GM12865 (cell line): ENCODE measurements at places on chromosomes 3 and 15.

GRCh38 chr15:31219221-31219620 is 107.4 kb upstream of the KLF13 start:
- no peak for DNase-seq

DNA sequence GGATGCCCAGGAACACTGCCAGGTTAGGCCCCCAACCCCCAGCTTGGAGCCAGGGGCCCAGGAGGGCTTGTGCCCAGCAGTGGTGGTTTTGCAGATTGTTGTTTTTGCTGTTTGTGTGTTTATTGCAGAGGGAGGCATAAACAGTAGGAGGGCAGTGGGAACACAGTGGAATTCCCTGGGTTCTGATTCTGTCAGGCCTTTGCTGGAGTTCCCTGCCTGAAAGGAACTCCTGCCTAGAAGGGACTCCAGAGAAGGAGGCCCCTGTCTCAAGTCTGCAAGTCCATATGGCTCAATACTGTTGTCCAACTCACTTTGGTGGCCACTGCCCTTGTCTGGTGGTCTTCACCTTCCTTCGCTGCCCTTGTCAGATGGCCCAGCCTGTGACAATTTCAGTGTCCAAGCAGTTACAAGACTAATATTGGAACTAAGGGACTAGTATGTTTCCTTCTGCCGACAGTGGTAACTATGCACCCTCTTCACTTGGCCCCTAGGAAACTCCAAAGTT is 47.4 kb upstream of the RAB6B start:
- no peak for DNase-seq

DNA sequence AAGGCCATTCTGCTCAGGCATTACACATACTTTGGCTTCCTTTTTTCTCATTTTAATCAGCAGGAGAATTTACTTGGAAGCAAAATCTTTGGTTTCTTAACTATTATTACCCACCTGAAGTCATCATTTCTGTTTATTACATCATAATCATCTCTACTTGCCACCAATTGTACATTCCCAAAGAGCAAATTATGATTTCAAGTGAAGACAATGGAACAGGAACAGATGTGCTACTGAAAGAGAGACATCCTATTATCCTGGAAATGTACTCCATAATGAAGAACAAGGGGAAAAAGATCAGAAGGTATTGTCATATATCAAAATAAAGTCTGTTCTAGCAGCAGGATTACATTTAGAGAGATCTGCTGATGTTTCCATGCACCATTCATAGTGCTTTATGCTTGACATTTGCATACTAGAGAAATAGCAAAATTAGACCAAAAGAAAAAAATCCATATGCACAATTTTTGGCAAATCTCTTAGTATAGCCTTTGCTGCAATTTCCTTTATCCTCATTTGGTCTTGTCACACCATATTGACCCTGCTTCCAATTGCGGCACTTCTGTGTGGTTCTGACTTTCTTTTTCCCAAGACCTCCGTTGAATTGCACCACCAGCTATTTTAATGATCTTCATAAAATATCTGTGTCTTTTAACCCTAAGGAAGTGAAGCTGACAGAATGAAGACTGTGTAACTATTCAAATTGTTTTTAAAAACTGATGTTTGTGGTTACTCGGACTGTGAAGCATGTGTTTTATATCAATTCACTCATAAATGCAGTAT is 683.8 kb downstream of the ZNF385D start:
- no peak for DNase-seq

DNA sequence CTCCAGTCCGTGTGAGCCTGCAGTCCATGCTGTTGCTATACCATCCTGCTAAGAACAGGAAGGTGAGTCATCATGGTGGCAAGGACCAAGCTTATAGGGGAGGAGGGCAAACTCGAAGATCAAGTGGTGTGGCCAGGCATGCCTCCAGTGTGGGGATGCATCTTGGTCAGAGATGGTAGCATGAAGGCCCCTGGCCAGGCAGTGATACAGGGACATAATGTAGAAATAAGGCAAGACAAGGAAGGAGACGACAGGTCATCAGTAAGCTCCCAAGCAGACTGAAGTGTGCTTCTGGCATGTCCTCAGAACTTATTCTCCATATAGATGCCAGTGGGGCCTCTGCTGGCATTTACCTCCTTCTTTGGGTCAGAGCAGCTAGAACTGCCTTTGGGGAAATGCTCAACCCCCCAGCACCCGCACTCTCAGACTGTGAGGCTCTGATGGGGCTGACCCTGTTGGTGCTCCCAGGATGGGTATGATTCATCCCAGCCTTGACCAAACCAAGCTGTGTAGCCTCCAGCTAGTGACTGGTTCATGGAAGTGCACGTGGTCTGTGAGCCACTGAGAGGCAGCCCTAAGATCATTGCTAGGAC is 52.5 kb upstream of the ATP2B2 start:
- no peak for DNase-seq

- DNase-seq = no peak
Observed at GRCh38 chr3:168405288-168405687, 309.6 kb upstream of the GOLIM4 start.
